ENCODE measurements at places on chromosomes 5 and 9.

- no peak for DNase-seq
Measured at GRCh38 chr5:9562141-9562540, 16.3 kb upstream of the SEMA5A start.

- no peak for DNase-seq
Measured at GRCh38 chr5:30156156-30156555, 1037.3 kb upstream of the CDH6 start.

DNA sequence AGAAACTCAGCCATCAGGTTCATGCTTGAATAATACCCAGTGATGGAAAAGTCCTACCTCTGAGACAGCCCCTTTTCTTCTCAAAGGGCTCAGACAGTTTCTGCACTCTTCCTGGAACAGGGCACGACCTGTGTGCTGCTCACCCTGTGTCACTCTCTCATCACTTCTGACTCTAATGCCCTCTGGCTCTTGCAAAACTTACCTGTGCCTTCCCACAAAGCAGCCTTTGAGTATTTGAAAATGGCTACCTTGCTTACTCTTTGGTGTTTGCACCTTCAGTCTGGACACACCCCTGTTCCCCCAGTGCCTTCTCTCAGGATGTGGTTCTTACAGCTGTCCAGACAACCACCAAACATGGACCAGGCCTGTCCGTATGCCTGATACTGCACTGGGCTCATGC is 171.4 kb downstream of the GRIA1 start:
- DNase-seq, result no peak

DNA sequence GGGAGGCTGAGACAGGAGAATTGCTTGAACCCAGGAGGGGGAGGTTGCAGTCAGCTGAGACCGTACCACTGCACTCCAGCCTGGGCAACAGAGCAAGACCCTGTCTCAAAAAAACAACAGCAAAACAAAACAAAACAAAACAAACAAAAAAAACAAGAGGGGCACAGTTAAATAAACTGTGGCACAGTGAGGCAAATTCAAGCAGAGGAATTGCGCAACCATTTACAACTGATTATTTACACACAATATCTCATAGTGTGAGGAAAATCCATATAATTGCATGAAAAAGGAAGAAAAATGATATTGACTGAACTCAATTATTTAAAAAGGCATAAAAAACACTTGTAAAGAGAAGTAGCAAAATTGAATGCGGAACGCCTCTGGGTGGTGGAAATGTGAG is 161.5 kb downstream of the CRB2 start:
- DNase-seq, result no peak

DNA sequence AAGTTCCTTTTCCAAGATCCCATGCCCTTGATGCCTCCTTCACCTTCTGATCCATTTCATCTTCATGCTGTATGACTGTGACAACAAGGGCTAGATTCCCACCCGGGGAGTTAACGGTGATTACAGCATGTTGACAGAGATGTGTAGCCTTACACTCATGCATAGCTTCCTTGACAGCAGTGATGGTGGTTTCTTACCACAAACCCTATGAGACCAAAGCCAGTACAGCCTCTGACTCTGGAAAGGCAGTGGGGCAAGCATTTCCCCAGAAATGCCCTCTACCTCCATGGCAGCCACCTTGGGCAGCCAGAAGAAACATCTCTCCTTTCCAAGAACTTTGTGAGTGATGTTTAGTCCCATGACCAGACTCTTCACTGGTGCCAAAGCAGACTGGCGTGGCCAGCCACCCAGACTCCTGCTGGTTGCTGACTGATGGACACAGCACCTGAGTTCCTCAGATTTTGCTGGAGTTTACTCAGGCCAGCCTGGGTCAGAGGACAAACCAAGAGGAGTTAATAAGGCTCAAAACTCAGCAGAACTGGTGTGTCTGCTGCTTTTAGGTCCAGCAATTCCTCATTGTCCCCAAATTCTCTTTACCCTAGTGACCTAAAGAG is 199.7 kb upstream of the SLC27A6 start:
- DNase-seq, result no peak

Measured in dermis blood vessel endothelial cell (primary cell).